ENCODE measurements at places on chromosomes 1 and 21.

GRCh38 chr1:203521074-203521794 lies 27.3 kb downstream of the OPTC start:
- DNase-seq: no peak

DNA sequence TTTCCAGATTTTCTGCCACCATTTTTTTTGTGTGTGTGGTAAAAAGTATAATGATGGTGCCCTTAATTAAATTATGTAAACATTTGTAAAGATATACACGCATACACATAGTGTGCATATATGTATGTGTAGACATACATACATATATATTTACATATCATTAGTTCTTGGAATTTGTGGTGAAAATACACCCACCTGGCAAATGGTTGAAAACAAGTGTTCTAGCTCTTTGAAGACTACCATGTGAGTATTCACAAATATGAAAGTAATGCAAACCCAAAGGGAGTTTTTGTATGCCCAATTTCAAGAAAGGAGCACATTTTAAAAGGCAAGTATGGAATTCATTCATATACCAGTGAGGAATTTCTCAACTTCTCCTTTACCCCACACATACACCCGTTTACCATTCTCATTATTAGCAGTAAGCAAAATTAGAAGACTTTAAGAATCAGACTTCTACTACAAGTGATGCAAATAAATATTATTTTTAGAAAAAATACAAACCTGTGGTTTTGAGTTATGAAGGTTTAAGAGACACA lies 8.0 kb downstream of the RABGAP1L start:
- DNase-seq: no peak

GRCh38 chr1:21295002-21295401 lies 4.7 kb upstream of the ECE1 start:
- DNase-seq: peak; percentile 38

- DNase-seq: no peak
Measured at GRCh38 chr1:88529581-88529980, 154.5 kb upstream of the PKN2 start.

GRCh38 chr1:107896401-107896800 lies 68.6 kb downstream of the VAV3 start:
- no peak for DNase-seq
